ENCODE measurements at places on chromosomes 13 and 19.
A peak's percentile ranks its signal among the peaks of the same experiment; 100 is the strongest.

GRCh38 chr13:110179116-110179856, 127.7 kb downstream of the COL4A1 start:
- no peak for DNase-seq

DNA sequence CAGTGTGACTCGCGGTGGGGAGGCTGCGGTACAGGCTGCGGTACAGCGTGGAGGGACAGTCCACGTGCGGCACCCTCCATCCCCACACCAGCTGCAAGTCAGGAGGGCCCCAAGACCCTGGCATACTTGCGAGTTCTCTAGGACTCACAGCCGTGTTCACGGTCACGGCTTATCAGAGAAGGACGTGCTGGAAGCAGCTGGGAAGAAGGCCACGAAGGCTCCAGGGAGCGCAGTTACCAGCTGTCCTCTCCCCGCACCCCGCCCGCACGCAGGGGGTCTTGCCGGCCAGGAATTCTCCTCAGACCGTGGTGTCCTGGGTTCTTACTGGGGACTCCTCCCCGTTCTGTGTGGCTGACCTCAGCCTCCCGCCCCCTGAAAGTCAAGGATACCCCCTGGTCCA, 6.2 kb downstream of the ZNF444 start:
- DNase-seq, result no peak

DNA sequence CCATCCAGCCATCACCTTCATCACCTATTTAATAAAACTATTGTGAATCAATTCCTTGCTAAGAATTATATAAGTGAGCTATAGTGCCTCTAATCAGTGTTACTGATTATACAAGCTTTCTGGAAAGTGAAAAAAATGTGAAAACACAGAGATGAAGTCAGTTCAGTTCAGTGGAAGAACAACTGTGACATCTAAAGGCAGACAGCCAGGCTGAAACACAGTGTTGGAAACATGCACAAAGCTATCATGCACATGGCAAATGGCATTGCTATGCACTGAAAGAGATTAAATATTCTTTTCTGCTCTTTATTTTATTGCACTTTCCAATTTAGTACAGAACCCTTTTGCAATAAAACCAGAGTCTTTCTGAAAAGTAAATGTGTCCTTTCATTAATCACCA, 294.0 kb downstream of the RBM26 start:
- no peak for DNase-seq

DNA sequence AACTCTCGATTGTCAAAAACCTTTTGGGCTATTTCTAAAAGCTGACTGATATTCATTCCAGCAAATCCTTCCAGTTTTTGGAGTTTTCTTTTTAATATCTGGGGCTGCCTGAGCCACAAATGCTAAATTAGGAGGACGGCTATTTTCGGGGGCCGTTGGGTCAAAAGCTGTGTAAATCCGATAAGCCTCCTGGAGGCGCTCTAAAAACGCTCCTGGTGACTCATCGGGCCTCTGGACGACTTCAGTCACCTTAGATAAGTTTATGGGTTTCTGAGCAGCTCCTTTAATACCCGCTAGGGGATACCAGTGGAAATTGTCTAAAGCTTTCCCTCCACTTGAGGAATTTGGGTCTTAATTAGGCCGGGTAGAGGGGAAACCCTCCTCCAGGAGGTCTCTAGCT, 66.4 kb downstream of the ZNF730 start:
- no peak for DNase-seq

DNA sequence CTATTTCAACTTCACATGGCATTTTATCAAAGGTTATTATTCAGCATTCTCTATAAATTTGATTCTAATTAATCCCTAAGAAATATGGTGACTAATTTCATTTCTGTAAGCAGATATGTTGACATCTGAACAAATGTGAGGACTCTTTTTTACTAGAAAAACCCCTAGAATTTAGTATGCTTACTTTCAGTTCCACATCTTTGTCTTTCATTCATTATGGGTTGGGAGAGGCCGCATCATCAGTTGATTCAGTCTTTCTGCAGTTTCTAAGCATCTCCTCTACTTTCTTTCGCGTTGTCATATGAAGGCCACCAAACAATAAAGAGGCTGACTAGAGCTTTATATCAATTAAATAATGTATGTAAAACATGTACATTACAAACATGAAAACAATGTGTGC, 55.4 kb upstream of the MTIF3 start:
- DNase-seq, result no peak

DNA sequence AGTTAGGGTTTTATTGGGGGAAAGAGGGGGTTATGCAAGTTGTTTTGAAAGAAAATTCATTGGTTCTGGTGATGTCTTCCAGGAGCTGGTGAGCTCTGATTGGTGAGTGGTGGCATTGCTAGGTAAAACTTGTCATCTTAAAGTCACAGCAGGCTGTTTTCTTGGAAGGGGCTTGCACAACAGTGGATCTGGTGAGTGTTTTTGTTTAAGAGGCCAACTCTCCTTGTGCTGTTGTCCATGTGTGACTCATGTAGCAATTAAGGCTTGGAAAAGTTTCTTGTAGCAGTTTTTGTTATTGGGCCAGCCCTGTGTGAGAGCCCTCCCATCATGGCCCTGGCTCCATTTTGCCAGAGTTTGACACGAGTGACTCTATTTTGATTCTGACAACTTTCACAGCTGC, 109.4 kb downstream of the RFC3 start:
- no peak for DNase-seq

DNA sequence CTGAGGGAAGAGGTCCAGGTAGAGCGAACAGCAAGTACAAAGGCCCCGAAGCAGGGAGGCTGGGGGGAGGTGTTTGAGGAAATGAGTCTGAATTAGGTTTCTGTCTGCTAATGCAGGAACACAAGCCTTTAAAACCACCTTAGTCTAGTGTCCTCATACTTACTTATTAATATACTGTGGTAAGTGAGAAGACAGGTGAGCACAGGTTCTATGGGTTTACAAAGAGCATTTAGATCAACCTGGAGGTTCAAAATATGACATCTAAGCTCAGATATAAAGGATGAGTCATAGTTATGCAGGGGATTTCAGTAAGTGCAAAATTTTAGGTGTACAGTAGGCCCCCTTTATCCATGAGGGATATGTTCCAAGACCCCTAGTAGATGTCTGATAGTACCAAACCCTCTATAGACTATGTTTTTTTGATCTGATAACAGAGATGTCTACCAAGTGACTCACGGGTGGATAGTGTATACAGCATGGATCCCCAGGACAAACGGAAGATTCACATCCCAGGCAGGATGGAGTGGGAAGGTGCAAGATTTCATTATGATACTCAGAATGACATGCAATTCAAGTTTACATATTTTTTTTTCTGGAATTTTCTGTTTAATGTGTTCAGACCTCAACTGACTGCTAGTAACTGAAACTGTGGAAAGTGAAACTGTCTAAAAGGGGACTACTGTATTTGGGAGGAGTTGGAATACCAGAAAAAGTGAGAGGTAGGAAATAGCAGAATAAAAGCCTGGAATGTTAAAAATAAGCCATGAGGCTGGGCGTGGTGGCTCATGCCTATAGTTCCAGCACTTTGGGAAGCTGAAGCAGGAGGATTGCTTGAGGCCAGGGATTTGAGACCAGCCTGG, 18.2 kb upstream of the MED4 start:
- DNase-seq, result no peak

DNA sequence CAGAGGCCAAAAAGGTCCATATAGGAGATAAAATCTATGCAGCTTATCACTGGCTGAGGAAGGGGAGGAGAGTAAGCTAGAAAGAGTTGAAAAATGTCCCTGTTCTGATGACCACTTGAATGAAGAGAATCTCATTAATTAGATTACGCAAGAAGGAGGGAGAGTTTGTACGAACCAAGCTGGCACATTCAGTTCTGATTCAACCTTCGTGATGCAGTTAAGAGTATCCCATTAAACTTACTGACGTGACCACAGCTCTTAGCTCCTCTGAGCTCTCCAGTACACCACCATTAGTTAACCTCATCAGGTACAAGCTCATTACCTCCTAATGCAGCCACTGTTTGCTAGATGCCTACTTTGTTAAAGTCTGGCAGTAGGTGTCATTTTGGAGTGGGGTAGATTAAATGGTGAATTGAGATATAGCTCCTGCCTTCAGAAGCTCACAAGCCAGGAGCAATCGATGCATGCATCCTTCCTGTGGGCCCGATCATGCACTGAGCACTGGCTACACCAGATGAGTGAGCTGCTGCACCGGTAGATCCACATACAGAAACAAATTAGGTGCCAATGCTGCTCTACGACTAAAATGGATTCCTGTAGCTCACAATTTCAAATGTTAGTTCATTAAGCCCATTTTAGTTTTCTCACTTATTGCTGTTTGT, 458.3 kb downstream of the COG6 start:
- no peak for DNase-seq

DNA sequence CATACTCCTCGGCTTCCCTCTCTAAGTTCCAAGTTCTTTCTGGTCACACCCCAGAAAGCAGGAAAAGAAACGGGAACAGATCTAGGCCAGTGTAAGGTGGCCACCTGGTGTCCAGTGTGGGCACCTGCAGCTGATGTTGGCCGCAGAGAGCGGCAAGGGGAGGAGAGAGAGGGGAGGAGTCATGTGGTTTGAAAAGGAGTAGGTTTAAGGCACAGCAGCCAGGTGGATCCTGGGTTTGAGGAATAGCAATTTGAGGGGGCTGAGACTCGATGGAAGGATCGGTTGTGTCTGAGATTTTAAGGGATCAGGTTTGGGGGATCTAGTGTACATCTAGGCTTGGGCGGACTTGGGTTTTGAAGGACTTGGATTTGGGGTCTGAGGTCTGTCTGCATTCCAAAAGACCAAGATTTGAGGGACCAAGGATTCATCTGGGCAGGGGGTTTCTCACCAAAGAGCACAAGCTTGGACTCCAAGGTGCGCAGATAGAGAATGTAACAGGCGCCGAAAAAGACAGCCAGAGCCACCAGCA, 1.2 kb downstream of the RABAC1 start:
- peak; percentile 51 for DNase-seq

DNA sequence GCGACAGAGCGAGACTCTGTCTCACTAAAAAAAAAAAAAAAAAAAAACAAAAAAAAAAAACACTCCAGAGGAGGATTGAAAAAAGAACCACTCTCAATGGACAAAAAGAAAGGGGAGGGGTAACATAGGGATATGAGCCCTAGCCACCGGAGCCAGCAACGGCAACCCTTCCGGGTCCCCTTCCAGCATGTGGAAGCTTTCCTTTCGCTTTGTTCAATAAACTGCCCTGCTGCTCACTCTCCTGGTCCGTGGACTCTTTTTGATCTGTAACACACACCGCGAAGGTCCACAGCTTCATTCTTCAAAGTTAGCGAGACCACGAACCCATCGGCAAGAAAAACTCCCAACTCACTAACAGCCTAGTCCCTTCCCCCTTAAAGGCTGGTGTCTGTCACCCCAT, 1.0 kb upstream of the REX1BD start:
- no peak for DNase-seq

- DNase-seq, result no peak
Measured at GRCh38 chr19:4256563-4256962, 9.7 kb downstream of the YJU2 start.

- DNase-seq, result no peak
Measured at GRCh38 chr19:6532244-6532999, 1.6 kb downstream of the TNFSF9 start.

- no peak for DNase-seq
Measured at GRCh38 chr13:40819797-40820315, 30.4 kb downstream of the SLC25A15 start.

GRCh38 chr19:2588081-2588777, 112.3 kb downstream of the GADD45B start:
- DNase-seq, result no peak

GRCh38 chr19:49391581-49392399, 3.7 kb downstream of the KASH5 start:
- DNase-seq, result peak; percentile 72

GRCh38 chr19:46607448-46607841, 6.3 kb downstream of the CALM3 start:
- no peak for DNase-seq

GRCh38 chr19:3580156-3580934, 4.9 kb upstream of the GIPC3 start:
- DNase-seq, result no peak

- DNase-seq, result no peak
Measured at GRCh38 chr13:31074756-31075155, 86.9 kb downstream of the HSPH1 start.

- peak; percentile 56 for DNase-seq
Measured at GRCh38 chr19:7928741-7929701, 3.1 kb upstream of the CTXN1 start.

DNA sequence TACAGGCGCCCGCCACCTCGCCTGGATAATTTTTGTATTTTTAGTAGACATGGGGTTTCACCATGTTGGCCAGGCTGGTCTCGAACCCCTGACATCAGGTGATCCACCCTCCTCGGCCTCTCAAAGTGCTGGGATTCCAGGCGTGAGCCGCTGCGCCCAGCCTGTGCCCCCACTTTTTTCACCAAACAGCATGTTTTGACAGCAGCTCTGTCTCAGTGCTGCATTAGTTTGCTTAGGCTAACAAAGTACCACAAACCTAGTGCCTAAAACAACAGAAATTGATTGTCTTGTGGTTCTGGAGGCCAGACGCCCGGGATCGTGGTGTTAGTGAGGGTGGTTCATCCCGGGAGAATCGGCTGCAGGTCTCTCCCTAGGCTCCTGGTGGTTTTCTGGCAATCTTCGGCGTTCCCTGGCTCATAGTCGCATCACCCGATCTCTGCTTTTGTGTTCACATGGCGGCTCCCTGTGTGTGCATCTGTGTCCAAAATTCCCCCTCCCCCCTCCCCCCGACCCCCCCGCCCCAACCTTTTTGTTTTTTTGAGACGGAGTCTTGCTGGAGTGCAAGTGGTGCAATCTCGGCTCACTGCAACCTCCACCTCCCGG, 30.0 kb downstream of the MYH14 start:
- no peak for DNase-seq

- no peak for DNase-seq
Measured at GRCh38 chr13:21719463-21719862, 48.6 kb downstream of the FGF9 start.

DNA sequence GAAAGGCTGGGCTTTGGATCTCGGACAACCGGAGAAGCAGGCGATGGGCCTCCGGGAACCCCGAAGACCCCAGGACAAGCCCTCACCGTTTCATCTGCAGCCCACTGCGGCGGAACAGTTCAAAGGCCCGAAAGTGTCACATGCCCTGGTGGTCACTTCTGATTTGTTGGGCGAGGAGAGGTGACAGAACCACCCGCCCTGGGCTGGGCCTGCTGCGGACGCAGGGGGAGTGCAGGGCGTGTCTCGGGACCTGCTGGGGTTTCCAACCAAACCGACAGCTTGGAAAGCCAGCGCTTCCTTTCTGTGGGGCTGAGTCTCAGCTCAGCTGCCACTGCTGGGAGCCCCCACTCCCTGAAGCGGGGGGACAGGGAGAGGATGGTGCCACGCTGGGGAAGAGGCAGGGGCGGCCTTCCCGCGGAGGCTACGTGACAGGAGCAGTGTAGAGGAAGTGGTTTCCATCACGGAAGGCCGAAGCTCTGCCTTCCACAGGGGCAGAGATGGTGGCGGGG, 22.8 kb upstream of the ZBTB7A start:
- peak; percentile 62 for DNase-seq

Data from activated CD4-positive, CD25-positive, alpha-beta regulatory T cell treated with anti-CD3 and anti-CD28 coated beads, Interleukin-2, amount 50 U/mL, for 72 hours (primary cell).